ENCODE measurements at places on chromosomes 1 and 21.
A peak's percentile ranks its signal among the peaks of the same experiment; 100 is the strongest.

DNA sequence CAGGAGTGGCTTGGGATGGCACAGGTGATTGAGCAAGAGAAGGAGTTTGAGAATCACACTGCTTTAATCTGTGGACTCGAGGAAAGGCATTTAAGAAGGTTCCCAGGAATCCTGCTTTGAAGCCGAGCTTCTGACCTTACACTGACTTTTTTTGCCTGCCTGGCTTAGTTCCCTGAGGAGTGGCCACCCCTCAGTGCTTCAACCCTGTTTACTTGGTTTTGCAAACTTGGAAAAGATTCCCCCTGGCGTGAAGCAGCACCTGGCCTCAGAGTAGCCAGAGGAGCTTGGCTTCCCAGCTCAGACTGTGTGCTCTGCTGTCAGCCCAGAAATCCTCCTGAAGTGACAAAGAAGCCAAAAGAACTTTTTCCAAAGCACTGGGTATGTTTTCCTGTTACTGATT lies 48.5 kb upstream of the LDLRAP1 start:
- DNase-seq, result no peak

- no peak for DNase-seq
Measured at GRCh38 chr1:100955322-100955721, 59.4 kb downstream of the SLC30A7 start.

- DNase-seq, result no peak
Measured at GRCh38 chr1:40772146-40772955, 11.2 kb upstream of the KCNQ4 start.

DNA sequence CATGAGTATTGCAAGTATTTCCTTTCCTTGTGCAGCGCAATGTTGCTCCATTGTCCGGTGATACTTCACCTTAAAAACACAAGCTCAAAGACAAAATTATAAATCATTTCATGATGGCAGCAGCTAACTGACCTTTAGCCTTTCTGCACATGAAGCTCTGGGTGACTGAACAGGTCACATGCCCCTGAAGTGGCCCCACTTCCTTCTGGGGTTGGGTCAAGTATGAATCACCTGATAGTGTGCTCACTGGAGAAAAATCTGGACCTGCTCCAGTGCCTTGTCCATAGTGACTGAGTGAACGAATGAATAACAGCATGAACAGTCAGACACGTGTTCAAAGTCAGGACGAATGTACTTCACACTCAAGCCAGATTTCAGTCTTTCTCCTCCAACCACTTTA lies 658.9 kb downstream of the NPHP4 start:
- no peak for DNase-seq

DNA sequence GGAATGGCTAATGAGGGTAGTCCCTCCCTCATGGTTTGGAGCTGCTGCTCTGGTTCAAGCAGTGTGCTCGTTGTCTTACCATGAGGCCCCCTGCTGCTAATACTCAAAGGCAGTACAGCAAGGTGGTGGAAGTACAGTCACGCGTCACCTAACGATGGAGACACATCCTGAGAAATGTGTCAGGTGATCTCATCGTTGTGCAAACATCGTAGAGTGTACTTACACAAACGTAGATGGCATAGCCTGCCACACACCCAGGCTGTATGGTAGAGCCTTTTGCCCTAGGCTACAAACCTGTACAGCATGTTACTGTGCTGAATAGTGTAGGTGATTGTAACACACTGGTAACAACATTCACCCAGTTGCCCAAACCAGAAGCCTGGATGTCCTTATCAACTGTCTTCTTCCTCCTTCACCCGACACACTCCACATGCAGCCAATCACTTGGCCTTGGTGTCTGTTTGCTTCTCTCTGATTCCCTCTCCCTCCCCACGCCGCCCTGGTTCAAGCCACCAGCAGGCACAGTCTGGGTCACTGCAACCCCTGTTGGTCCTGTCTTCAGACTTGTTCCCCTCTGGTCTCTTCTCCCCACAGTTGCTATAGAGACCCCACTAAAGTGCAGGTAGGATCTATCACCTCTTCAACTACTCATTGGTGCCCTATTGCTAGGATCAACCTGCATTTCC lies 6.0 kb upstream of the KCNA2 start:
- DNase-seq, result no peak

DNA sequence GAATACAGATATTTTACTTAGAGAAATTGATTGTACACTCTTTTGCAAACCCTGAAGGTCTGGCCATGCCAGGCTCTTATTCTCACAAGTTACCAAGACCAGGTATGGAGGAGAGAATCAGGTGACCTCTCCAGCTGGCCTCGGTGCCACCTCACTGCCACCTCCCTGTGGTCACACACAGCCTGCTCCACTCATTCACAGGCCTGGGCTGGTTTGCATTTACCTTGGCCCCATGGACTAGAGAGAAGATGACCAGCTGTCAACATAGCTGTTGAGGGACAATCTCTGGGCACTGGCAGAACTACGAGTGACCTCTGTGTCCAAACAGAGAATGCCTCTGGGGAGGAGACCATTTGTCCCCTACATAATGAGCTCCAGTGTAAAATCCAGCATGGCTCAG lies 291.2 kb upstream of the RUNX1 start:
- no peak for DNase-seq

GRCh38 chr1:25100151-25100833 lies 132.0 kb downstream of the SYF2 start:
- no peak for DNase-seq

- no peak for DNase-seq
Measured at GRCh38 chr1:84146411-84147032, 2.5 kb downstream of the PRKACB start.

GRCh38 chr1:84674021-84674420 lies 16.2 kb downstream of the SSX2IP start:
- DNase-seq, result no peak

DNA sequence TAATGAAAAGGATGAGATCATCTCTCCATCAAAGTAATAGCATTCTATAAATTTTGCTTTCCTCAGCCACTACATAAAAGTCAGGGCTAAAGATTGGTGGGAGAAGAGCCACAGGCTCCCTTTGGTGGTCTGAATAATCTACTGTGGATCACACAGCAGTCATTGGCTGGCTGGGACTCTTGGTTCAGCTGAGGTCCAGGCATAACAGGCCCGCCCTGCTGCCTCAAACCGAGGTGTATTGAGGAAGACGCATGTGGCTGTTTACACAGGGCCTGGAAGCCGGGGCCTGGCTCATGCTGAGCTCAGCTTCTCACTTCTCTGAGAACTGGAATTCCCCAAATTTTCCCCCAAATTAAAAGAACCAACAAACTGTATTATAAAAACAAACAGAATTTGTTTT lies 139.2 kb downstream of the PTPRC start:
- DNase-seq, result no peak

GRCh38 chr1:169107603-169108208 lies 1.2 kb downstream of the ATP1B1 start:
- no peak for DNase-seq

DNA sequence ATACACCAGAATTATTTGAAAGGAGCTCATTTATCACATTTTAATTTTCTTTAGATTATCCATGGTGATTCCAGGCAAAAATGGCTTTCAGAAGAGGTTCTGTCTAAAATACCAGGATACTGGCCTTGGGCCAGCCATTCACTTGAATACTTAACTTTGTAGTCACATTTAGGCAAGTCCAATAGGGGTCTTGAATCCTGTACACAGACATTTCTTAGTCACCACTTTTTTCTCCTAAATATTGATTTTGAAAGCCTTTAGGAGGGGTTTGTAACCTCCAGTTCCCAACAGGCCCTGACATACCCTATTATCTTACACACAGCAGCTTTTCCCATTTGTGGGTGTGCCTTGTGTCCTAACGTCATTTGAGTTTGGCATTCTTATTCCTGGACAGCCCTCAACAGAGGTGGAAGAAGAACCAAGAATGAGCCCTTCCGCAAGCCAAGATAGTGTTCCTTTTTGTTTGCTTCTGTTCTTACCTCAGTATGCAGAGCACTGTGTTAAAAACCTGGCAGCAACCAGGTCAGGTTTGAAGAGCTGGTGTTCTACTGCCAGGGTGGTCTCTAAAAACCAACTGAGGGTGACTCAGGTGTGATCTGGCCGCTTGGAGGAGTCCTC lies 19.5 kb downstream of the MAP3K7CL start:
- DNase-seq, result no peak

- DNase-seq, result no peak
Measured at GRCh38 chr1:33903210-33903589, 39.3 kb downstream of the HMGB4 start.

GRCh38 chr21:16285605-16286126 lies 555.9 kb downstream of the USP25 start:
- no peak for DNase-seq

DNA sequence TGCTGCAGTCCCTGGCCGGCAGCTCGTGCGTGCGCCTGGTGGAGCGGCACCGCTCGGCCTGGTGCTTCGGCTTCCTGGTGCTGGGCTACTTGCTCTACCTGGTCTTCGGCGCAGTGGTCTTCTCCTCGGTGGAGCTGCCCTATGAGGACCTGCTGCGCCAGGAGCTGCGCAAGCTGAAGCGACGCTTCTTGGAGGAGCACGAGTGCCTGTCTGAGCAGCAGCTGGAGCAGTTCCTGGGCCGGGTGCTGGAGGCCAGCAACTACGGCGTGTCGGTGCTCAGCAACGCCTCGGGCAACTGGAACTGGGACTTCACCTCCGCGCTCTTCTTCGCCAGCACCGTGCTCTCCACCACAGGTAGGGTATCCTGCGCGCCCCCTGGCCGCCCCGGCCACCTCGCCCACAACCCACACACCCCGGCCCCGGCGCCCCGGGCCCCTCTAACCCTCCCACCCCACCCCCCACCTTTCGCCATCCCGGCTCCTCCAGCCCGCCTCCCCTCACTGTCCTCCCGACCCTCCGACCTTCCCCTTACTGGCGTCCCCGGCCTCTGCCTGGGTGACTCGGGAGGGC lies 352 bp downstream of the KCNK1 start:
- DNase-seq, result peak; percentile 16

DNA sequence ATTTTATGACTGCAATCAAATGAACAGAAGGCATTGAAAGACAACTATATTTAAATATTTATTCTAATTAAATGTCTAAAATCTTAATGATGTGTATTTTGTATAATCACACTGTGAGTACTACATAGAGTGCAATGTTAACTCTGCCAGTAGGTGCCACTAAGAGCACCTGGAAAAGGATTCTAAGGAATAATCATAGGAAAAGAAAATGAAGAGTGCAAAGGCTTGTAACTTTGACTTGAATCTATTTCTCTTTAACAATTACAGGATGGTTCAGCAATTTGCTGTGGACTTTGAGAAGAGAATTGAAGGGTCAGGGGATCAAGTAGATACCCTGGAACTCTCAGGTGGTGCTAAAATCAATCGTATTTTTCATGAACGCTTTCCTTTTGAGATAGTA lies 200.4 kb downstream of the DNM3 start:
- no peak for DNase-seq

GRCh38 chr1:109877317-109877771 lies 33.3 kb upstream of the CSF1 start:
- DNase-seq, result no peak

DNA sequence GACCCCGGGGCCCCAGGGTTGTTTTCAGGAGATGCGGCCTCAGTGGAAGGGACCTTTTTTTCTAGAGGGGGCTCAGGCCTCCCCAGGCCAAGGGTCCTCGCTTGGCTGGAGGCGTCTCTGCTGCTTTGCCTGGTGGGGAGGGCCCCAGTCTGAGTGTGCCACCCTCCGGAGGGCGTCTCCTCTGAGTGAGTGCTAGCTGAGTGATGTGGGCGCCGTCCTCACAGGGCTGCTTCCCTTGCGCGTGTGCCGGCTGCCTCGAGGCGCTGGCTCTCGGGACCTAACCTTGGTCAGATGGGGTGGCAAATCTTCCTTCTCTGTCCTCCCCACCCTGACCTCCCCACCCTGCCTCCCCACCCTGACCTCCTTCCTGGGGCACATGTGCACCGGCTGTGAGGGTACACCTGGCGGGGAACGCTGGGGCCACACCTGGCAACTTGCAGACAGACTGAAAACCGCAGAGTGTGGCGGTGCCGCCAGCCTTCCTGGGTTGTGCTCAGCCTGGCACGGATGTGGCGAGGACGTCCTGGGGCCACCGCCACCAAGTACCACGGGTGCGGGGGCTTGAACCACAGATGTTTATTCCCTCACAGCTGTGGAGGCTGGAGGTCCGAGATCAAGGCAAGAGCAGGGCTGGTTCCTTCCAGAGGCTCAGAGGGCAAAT lies 93.0 kb upstream of the TTC34 start:
- no peak for DNase-seq

GRCh38 chr1:243494741-243495431 lies 239.0 kb downstream of the SDCCAG8 start:
- no peak for DNase-seq

GRCh38 chr1:103250441-103250861 lies 142.1 kb upstream of the COL11A1 start:
- no peak for DNase-seq

DNA sequence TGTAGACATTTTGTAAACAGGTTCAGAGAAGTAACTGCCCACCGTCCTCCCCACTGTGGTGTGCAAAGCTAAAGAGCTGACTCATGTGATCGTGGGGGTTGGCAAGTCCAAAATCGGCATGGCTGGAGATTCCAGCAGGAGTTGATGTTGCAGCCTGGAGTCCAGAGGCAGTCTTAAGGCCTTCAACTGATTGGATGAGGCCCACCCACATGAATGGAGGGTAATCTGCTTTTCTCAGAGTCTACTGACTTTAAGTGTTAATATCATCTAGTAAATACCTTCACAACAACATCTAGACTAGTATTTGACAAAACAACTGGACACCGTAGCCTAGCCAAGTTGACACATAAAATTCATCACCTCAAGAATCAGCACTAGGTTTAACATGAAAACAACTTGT lies 281.6 kb downstream of the KIF26B start:
- no peak for DNase-seq

- no peak for DNase-seq
Measured at GRCh38 chr1:21898326-21899200, 38.5 kb downstream of the HSPG2 start.

- DNase-seq, result no peak
Measured at GRCh38 chr1:115980998-115981993, 5.0 kb downstream of the SLC22A15 start.

DNA sequence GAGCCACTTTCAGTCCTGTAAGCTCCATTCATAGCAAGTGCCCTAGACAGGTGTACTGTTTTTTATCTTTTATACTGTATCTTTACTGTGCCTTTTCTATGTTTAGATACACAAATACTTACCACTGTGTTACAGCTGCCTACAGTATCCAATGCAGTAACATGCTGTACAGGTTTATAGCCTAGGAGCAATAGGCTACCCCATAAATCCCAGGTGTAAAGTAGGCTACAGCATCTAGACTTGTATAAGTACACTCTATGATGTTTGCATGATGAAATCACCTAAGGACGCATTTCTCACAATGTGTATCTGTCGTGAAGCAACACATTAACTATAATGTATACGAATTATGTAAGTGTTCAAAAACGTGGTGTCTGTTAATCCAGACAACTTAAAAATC lies 10.7 kb downstream of the HLCS start:
- no peak for DNase-seq

Data from activated T-helper 2 cell treated with anti-CD3 and anti-CD28 coated beads, Interferon-gamma antibody, Interleukin-2, Interleukin-4, amounts not matched to agents 10 μg/mL and 5 μg/mL and 100 μg/mL, durations not matched to agents 14 hours and 24 hours and 36 hours (primary cell).